ENCODE measurements at places on chromosomes 7 and 10.

- DNase-seq: no peak
Measured at GRCh38 chr7:133683182-133683454, 430.2 kb downstream of the EXOC4 start.

DNA sequence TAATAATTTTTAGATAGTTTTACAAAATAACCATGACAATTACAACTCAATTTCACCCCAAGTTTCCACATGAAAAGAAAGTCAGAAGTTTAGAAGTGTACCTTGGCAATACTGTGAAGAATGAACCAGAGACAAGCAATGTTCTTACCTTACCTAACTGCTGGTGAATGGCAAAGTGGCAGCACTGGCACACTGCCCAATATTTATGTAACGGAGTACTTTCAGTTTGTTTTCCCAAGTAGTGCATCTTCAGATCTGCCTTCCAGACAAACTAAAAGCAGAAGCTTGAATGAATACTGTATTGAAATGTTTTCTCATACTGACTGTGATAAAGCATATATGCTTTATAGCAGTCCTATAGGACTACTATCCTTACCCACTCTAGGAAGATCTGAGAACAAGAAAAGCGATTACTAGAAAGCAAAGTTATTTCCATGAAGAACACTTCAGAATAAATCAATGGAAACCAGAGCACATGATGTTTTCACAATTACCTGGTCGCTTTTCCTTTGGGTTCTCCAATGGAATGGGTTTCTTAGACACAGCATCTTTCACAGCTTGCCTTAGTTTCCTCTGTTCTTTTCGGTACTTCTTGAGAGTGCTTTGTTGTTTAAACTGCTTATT is 1.5 kb downstream of the NOC3L start:
- DNase-seq: no peak

GRCh38 chr10:20302033-20302432 is 485.8 kb downstream of the PLXDC2 start:
- no peak for DNase-seq

- DNase-seq: no peak
Measured at GRCh38 chr7:100567751-100568175, 5.9 kb downstream of the SAP25 start.

DNA sequence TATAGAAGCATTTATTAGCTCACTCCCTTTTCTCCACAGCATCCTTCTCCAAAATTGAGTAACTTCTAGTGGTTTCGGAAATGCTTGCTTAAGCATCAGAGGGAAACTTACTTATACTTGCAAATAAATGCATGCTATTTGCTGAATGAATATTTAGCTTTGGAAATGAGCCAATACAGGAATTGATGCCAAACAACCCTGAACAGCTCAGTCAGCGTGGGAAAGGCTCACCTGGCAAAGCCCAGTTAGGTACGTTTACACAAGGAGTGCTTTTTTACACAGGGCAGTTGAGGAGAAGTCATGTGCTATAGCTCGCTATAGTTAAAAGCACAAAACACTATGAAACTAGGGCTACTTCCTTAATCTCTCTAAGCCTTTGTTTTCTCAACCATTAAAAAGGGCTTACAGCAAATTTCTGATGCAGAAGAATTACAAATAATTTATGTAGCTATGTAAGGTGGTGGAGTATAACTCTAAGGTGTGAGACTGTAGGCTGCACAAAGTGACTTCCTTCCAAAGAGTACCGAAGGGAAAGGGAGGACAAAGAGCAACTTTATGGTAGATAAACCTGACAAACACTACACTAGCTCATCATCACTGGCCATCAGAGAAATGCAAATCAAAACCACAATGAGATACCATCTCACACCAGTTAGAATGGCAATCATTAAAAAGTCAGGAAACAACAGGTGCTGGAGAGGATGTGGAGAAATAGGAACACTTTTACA is 498.2 kb downstream of the PHTF2 start:
- DNase-seq: no peak

GRCh38 chr10:14001298-14002040 is 329.3 kb downstream of the FRMD4A start:
- DNase-seq: no peak
